ENCODE measurements at places on chromosomes 6 and 20.

DNA sequence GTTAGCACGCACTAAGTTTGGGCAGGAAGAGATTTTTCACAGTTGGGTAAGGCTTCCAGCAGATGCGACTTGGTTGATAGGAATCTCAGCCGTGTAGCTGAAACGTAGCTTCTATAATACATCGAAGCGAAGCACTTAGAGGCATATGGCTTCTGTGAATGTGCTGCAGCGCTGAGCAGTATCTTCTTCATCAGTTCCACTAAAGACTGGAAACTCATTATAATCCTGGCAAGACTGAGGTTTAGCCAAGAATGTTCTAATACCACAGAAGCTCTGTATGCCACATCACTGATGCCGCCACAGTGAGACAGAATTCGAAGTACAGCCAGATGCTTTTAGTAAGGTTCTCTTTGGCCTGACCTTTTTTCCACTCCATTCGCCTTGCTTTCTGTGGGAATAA lies 680.2 kb upstream of the AGPAT4 start:
- no peak for DNase-seq

DNA sequence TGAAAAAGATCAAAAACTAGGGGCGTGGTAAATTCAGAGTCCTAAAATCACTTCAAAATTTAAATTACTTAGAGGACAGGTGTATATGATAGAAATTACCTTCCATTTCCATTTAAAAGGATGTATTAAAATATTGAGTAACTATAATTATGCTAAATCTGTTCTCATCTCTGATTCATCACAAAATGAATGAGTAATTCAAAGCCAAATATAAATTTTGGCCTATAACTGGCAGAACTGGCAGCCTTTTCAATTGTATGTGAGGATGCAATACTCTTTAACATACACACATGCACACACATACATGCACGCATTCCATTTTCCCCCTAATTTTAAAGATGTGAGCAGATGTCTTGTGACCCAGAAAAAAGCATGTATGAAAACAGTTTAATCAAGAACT lies 194.6 kb downstream of the EPM2A start:
- no peak for DNase-seq

DNA sequence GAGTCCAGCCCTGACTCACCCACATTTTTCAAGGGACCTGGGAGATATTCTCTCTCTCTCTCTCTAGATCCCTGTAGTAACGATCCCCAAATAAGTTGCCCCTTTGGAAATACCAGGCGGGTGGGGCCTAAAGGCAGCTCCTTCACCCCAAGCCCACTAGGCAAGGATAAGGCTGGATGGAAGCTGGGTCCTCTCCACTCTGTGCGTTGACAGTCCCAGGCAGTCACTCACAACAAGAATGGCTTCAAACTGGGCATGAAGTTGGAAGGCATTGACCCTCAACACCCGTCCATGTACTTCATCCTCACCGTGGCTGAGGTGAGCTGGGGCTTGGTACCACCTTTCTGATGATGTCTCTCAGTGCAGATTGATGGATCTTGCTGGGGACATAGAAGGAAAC lies 21.6 kb downstream of the L3MBTL1 start:
- no peak for DNase-seq

DNA sequence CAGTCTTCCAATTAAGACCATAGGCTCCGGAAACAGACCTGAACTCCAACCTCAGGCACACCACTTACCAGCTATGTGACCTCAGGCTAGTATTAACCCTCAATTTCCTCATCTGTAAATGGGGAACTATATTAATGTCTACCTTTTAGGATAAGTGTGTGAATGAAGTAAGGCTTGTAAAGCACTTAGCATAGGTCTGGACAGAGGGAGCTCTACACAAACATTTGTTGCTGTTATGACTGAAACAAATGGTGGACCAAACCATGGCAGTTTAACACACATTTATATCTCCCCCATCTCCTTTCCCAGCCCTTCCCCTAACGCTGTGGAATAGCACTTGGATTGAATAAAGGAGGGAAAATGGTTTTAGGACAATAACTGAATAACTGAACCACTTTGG lies 48.7 kb downstream of the TSHZ2 start:
- DNase-seq = no peak

DNA sequence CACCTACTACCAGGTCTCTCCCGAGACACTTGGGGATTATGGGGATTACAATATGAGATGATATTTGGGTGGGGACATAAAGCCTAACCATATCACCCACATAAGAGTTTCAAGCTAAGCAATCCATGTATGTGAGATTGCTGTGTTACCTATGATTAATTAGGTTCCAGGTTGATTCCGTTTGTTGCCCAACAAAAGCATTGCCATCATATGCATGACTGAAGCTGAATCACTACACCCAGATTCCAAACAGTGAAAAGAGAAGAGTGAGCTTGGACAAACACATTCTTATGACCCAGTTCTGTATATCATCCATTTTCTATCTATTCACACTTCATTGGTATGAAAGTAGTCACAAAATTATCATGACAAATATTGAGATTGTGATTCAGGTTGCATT lies 952.5 kb upstream of the MAN1A1 start:
- DNase-seq = no peak

DNA sequence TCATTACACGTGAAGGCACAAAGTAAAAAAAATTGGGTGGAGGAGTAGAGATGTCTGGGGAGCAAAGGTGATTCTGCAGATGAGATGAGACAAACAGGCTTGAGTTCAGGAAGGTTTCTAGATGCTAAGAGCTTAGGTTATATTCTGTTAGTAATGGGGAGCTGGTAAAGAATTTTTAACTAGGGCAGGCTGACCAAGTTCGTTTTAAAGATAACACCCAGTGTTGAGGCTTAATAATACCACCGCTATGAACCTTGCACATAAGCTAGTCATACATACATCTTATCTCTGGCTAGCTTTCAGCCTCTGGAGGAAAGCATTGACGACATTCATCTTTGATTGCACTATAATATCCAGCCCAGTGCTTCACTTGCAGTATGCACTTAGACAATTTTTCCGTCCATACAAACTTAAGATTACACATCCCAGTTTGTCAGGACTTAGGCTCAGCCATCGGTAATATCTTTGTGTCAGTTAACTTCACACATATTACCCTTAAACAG lies 12.1 kb downstream of the NHSL1 start:
- DNase-seq = no peak

GRCh38 chr6:169344750-169345065 lies 91.1 kb upstream of the THBS2 start:
- DNase-seq = no peak

GRCh38 chr20:41619360-41620100 lies 1.4 kb upstream of the CHD6 start:
- DNase-seq = no peak

DNA sequence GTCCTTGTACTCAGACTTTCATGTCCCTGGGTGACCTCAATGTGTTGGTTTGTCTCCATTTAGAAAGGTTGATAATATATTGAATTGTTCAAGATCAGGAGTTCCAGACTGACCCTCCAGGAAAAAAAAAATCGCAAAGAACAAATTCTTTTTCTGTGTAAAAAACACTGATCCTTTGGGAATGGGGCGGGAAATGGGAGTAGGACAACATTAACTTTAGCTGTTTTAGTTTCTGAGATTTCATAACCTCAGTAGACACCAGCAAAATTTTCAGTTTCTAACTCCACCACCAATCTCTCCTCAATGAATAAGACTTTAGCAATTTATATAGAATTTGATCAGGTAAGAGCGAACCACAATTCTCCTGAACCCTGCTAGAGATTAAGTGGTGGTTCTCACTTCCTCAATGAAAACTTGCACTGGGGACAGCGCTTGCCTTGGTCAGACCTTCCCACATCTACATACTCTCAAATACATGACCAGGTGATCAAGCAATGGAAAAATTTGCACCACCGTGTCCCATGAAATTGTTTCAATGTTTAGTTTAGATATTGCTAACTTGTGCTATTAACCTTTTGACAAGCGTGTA lies 231.2 kb upstream of the PLN start:
- no peak for DNase-seq

- DNase-seq = no peak
These were observed 133.0 kb downstream of the PAK5 start for GRCh38 chr20:9705722-9706476.

- DNase-seq = no peak
These were observed 480.5 kb upstream of the ID4 start for GRCh38 chr6:19356692-19357091.

- DNase-seq = no peak
These were observed 109.8 kb downstream of the PTPRK start for GRCh38 chr6:128410584-128410983.

GRCh38 chr6:118419448-118420394 lies 128.4 kb upstream of the PLN start:
- DNase-seq = no peak

GRCh38 chr6:98836962-98837944 lies 2.9 kb downstream of the POU3F2 start:
- DNase-seq = no peak

DNA sequence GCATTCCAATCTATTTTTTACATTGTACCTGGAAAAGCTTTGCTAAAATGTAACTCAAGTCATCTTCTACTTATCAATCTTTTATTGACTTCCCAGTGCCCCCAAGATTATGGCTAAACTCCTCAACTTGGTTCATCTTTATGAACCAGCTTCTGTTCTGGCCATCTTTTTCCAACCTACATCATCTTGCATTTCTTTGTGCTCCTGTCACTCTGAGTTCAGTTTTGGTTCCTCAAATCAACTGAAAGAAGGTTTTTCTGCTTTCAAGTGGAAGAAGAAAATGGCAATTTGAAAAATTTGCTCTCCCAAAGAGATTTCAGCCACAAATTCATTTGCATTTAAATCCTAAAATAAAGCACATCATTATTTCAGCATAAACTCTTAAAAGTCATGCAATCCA lies 41.8 kb downstream of the GPX5 start:
- no peak for DNase-seq

GRCh38 chr6:136228814-136229213 lies 21.3 kb downstream of the MTFR2 start:
- no peak for DNase-seq

DNA sequence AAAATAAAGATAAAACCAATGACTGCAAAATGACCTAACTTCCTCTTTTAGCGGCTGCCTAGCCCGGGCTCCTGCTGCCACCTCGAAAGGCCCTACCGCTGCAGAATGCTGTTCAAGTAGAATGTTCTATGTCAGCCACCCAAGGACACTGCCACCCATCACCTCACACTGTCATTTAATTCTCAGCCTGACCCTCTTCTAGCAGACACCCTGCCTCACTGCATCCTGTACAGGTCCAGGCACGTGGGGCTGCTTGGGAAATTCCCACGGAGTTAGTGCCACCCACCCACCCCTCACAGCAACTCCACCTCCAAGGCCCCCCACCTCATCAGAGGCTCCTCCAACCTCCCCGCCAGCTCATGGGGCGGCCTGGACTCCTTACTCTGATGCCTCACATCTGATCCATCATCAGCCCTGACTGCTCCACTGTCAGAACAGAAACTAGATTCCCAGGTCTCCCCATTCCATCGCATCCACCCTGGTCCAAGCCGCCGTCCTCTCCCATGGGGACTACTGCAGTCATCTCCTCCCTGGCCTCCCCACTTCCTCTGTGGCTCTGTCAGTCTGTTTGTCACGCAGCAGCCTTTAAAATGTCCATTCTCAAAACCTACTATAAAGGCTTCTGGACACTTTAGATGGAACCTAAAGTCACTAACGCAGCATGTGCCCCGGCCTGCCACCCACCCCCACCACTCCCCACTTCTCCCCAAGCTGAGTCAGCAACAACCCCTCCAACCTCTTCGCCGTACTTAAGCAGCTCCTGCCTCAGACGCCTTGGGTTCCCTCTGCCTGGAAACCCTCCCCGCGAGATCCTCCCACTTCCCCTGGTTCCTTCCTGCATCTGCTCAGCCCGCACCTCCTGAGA lies 17.0 kb downstream of the NFATC2 start:
- DNase-seq = peak; percentile 80

- DNase-seq = no peak
These were observed 64.2 kb upstream of the INSM1 start for GRCh38 chr20:20303742-20304141.

DNA sequence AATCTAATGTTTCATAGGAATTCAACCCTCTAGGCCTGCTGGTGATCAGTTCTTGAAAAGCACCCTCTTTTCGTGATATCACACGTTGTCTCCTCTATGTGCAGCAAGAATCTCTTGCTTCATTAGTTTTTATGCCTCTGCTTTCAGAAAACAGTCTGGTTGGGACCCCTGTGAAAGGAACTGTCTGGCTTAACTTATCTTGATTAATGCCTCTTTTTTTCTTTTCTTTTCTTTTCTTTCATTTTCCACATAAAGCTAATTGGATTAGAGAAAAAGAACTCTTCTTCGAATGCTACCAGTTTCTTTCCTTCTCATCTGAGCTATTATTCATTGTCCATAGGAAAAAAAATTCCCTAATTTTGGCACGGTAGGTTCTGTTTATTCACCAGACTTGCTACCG lies 21.3 kb downstream of the ZNF311 start:
- DNase-seq = no peak

GRCh38 chr6:130810307-130811030 lies 16.7 kb upstream of the SMLR1 start:
- DNase-seq = no peak

DNA sequence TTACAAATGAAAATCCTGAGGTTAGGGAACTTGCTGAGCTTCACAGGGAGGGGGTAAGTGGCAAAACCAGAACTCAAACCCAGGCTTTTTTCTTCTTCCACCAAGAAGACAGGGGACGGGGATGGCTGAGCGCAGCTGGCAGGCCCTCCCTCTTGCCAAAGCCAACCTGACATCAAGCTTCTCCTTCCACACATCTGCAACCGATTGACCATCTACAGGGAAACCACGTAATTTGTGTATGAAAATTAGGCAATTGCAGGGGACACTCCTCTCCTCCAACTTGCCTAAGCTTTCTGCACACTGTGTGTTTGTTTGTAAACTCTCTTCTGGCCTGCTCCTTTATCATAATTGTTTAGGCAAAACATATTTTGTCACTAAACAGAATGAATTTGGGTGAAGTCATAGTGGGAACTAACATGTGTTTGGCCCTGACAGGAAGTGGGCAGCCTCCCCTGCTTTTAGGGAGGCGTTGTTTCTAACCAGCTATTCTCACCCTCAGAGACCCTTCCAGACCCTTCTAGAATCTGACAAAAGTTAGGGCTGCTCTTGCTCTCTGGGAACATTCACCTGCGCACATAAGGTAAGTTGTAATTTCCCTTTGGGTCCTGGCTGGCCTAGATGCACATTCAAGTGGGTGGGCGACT lies 18.9 kb downstream of the ZNF831 start:
- peak; percentile 58 for DNase-seq

GRCh38 chr6:139533171-139533570 lies 158.7 kb upstream of the CITED2 start:
- no peak for DNase-seq

DNA sequence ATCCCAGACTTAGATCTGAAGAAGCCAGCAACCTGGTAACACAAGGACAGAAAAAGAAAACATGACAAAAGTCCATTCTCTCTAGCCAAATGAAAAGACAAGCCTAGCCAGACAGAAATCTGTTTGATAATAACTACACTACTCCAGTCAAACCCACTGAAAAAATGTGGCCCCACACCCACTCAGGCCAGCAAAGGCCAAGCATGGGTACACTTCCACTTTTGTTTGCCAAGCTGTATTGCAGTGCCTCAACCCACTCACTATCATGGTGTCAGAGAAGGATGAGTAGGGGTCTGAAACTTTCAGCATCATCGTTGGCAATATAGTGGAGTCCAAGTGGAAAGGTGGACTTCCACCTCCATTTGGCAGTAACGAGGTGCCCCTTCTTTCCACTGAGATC lies 45.8 kb downstream of the EPM2A start:
- no peak for DNase-seq

GRCh38 chr6:166997768-166998255 lies 1.4 kb upstream of the CEP43 start:
- peak; percentile 88 for DNase-seq

- peak; percentile 22 for DNase-seq
These were observed 164.8 kb downstream of the BACH2 start for GRCh38 chr6:90131614-90132423.

All from hematopoietic multipotent progenitor cell treated with erythropoietin and hydrocortisone succinate and interleukin-3 and kit ligand, for 4 days (in vitro differentiated cells).